ENCODE measurements at places on chromosomes 2 and 18.
A peak's percentile ranks its signal among the peaks of the same experiment; 100 is the strongest.

- no peak for DNase-seq
Observed at GRCh38 chr2:226979004-226979403, 143.2 kb downstream of the RHBDD1 start.

DNA sequence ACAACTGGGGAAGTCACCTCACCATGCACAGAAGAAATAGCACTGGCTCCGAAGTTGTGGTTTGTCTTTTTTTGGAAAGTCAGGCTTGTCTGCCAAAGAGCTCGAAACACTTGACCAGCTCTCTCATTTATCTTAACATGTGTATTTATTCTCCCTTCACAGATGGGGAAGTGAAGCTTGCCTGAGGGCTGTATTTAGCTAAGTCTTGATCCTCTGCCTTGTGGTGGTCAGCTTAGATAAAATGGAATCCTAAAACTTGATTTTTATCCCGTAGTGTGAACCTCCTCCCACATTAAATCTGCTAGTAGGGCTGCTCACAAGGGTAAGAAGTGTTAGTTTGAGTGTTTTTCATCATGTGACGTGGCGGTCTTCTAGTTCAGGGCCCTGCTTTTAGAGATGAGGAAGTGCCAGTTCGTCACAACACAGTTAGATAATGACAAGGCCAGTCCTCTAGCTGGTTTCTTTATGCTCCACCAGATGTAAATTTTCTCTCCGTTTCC is 89.7 kb downstream of the TMEM247 start:
- DNase-seq = no peak

- DNase-seq = peak; percentile 23
Observed at GRCh38 chr2:223901854-223902253, 43.3 kb downstream of the WDFY1 start.

DNA sequence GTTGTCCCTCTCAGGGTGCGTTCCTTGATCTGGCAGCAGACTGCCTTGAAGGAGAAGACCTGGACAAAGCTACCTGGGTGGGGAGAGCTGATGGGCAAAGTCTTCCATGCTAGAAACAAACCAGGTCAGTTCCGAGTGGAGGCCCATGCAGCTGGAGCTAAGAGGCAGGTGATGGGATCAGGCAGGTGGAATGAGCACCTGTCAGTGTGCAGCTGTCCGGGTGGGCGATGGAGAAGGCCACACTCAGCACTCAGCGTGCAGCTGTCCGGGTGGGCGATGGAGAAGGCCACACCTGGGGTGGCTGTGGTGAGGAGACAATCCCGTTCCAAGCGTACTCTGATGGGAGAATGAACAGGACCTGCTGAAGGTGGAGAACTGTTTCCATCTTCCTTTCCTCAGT is 237.3 kb upstream of the MYT1L start:
- no peak for DNase-seq

GRCh38 chr2:164205347-164205746 is 415.9 kb downstream of the GRB14 start:
- DNase-seq = no peak

- DNase-seq = no peak
Observed at GRCh38 chr2:121993682-121994081, 238.2 kb downstream of the TSN start.

DNA sequence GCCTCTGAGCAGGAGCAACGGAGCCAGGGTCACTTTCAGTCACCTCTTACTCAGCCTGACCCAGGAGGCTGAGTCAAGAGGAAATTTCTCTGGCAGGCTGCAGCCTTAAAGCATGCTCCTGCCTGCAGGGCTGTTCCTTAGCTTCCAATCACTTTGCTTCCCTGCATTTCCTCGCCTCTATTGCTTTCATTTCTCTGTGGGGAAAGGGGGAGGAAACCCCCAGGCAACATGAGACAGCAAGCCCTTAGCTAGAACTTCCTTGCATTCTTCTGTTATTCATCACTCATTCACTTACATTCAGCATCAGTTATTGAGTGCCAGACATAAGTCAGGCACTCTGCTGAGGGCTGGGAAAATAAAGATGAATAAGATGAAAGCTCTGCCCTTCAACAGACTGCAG is 13.0 kb downstream of the XDH start:
- DNase-seq = peak; percentile 94

GRCh38 chr2:230781130-230781797 is 68.6 kb downstream of the CAB39 start:
- DNase-seq = peak; percentile 95

DNA sequence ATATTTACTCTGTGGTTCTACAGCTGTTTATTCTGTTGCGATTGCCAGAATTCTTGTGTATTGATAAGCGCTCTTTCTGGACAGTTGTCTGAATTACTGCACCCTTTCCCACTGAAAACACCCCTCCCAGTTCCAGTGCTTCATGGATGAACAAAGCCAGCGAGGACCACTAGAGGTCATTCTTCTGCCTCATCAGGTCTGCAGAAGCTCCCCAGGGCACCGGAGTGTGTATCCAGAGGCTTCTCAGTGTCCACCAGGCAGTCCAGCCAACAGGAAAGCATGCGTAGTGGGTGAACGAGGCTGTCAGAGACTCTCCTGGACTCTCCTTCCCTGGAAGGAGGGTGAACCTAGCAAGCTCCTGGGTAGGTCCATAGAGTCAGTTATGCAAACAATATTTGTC is 40.6 kb upstream of the INHBB start:
- no peak for DNase-seq

DNA sequence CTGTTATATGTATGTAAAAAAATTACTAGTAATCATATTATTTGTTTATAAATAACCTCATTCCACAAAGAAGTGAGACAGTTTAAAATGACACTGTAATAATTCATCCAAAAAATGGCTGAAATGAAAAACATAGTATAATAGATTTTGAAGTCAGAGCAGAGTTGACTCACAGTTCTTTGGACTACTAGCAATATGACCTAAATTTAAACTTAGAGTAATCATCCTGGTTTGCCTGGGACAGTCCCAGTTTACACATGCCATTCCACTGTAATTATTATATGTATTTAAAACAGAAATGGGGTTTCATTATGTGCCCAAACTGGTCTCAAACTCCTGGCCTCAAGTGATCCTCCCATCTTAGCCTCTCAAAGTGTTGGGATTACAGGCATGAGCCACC is 48.3 kb downstream of the CCDC88A start:
- DNase-seq = no peak

Measured in kidney glomerular epithelial cell (primary cell).